Stimulated activated CD8-positive, alpha-beta memory T cell treated with anti-CD3 and anti-CD28 coated beads, Interleukin-15, amount 100 ng/mL, for 48 hours (primary cell): ENCODE measurements at places on chromosomes 4 and X.

DNA sequence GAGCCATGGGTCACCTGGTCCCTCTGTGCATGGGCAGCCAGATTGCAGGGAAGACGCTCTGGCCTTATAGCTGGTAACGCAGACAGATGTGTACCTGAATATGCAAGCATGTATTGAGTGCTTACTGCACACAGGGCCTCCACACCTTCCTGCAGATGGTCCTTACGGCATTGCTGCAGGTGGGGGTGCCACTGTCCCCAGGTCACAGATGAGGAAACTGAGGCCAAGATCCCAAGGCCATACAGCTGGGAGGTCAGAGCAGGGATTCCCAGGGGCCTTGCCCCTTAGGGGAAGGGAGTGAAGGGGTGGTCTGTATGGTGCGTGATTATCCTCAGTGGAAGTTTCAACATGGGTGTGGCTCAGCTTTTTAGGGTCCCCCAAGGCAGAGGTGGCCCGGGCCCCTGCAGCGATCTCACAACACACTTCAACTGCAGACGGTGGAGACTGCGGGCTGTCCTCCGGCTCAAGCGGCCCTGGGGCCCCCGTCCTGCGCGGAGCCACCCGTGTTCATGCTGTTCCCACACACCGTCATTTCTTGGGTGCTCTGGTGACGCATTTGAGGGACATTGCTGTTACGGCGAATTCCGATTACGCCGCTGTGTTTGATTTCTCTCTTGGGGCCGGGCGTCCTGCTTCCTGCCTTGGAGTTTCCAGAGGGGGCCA lies 8.1 kb downstream of the DOK7 start:
- DNase-seq: no peak

GRCh38 chr4:182855312-182855711 lies 61.9 kb downstream of the DCTD start:
- DNase-seq: no peak

DNA sequence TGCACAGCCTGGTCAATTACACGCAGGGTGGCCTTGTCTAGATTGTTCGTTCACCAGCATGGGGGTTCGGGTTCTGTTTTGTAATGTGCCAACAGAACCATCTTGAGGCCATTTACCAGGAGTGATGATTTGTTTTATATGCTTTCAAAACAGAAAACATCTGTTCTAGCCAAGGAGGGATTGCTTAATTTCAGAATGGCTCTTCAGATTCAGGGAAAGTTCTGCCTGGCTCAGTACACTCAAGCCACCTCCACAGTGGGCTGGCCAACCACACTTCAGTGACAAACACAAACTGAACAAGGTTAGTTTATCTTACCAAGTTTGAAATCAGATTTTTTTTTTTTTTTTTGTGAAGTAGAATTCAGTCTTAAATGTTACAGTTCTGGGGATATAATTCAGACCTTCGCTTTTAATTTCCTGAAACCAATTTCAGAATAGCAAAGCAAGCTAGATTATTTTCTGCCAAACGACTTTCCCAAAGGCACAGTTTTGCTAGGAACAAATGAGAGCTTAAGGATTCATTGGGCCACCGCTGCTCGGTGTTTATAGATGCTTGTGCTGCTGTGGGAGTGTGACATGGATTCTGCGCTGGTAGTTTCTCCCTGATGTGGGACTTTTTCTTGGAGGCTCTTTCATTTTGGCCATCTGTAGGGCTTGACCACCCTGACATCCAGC lies 23.4 kb downstream of the SMS start:
- no peak for DNase-seq

DNA sequence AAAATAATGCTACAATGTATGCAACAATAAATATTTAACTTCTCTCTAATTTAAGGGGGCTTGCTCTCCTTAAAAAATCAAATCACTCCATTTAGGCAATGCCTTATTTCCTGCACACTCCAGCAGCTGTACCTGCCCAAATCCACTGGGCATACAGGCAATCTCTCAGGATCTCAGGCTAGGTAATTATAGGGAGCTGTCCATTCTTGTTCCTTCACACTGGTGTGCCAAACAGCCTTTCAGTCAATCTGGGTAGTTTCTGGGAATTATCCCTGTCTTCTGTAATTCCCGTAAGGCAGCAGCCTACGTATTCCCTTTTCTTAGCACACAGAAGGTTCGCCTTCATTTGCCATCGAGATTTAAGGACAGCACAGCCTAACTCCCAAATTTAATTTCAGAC lies 922.6 kb upstream of the SLIT2 start:
- DNase-seq: no peak

DNA sequence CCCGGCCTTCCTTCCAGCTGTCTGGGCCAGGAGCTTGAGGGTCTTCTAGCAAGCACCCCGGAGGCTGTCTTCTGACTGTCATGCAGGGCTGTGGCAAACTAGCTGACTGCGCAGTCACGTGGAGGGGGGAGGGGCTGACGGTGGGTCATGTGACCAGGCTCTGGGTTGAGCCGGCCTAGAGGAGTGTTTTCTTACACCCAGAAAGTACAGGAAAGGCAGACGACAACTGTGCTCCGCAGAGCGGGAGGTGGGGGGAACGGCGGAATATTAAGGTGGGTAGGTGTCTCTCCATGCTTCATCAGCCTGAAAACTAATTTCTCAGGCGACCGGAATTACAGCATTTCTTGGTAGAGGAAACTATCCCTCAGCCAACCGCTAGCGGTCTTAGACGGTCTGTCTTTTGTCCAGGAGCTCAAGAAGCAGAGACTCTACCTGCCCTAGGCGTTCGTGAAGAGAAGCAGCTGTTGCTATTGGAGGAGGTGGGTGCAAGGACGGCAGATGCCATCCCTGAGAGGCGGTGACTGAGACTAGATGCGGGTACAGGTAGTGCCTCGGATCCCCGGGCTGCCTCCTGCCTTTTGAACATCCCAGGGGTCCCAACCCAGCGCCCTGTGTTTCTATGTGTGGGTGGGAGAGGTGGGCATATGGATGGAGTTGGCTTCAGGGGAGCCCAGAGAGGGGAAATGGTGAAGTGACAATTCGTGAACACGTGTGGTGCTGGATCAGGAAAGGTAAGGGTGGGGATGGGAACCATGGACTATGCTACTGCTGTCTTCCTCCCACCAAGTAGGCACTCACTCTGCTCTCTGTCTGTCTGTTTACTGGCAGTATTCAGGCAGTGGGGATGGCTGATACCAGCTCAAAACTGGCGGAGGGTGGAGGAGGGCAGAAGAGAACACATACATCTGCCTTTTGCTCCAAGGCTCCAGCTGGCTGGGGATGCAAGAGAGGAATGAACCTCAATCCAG lies 8.8 kb downstream of the GPRASP1 start:
- peak; percentile 67 for DNase-seq

- DNase-seq: no peak
Measured at GRCh38 chrX:9534686-9535085, 69.8 kb downstream of the TBL1X start.

DNA sequence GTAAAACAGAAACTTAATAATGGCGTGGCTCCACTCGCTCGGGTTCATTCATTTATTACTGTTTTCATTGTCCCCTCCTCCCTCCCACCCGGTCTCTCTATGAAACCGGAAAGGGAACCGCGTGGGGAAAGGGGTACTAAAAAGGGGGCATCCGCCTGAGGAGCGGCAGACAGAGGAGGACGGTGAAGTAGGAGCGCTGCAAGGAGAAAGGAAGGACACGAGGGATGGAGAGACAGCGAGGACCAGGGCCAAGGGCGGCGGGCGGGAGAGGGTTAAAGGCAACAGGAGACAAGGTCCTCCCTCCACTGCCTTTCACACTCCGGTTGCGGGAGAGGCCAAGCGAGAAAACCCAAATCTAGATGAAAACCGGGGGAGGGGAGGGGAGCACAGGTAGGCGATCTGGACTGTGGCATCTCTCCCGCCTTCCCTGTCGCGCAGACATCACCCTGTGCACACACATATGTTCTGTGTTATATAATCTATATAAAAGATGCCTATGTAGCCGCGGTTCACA lies 829 bp downstream of the ELOVL6 start:
- DNase-seq: peak; percentile 37

GRCh38 chr4:112664611-112665010 lies 27.7 kb downstream of the LARP7 start:
- DNase-seq: no peak

DNA sequence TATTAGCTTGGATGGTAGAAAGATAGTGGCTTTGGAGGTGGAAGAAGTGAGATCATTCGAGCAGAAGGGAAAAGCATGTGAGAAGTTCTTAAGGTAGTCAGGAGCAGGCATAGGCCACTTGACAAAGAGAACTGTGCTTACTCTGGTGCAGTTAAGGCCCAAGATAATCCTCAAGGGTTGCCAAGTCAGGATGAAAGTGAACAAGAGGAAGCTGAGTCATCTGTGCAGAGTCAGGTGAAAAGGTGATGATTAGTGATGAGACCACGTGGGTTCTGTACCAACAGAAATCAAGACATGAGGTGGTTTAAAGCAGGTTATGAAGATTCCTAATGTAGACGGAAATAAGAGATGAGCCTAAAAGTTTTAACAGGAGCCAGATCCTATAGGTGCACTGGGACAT lies 369.8 kb downstream of the DTHD1 start:
- DNase-seq: no peak

DNA sequence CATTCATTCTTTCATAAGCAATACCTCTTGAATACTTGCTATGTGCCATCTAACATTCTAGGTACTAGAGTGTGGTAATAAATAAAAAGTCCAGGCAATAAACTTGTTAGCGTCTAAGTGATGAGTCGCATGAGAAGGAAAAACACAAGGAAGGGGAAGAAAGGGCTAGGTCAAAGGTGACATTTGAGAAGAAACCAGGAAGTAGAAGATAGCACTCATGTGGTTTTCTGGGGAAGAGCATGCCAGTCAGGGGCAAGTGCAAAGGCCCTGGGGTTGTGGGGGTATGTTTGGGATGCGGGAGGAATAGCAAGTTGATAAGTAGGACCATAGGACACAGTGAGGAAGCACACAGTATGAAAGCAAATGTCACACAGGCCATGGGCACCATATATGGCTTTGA lies 157.0 kb downstream of the TSPAN5 start:
- DNase-seq: no peak
